NCI-H69 (cell line): ENCODE measurements at places on chromosomes 3 and 15.
A peak's percentile ranks its signal among the peaks of the same experiment; 100 is the strongest.

GRCh38 chr3:23916152-23916885 lies 471 bp downstream of the NKIRAS1 start:
- no peak for DNase-seq

DNA sequence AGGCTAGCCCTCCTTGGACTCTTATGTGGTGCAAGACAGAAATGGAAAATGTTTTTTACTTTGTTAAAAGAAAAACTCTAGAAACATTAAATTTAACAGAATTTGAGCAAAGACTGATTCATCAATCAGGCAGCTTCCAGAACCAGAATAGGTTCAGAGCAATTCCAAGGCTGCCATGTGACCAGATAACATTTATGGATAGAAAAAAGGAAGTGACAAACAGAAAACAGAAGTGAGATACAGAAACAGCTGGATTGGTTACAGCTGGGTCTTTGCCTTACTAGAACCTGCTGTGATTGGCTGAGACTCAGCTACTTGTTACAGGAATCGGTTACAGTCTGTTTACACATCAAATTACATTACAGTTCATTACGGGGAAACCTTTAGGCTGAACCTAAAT lies 22.5 kb upstream of the OTOL1 start:
- peak; percentile 6 for DNase-seq

DNA sequence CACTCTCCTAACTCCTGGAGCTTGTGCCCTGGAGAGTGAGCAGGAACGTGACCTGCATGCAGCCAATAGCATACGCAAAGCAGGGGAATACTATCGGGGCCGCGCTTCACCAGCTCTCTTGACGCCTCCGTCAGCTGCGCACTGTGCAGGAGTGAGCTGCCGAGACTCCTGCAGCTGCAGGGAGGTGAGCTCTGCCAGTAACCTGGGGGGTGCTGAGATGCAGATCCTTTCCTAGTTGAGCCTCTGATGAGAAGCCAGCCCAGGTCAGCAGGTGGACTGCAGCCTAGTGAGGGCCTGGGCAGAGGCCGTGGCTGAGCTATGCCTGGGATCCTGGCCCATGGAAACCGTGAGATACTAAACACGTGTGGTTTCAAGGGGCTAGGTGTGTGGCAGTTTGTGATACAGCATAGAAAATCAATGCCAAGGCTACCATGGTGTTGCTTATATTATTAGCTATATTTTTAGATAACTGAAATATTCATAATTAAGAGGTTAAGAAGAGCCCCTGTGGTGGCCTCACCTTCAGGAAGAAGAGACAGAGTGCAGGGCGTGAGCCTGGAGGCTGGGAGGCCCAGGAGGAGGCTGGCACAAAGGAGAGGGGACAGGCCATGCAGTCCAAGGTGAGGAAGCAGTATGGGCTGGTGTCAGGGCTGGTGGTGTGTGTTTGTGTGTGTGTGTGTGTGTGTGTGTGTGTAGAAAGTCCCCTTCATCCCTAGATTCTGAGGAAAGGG lies 5.9 kb upstream of the DNAJB8 start:
- no peak for DNase-seq

DNA sequence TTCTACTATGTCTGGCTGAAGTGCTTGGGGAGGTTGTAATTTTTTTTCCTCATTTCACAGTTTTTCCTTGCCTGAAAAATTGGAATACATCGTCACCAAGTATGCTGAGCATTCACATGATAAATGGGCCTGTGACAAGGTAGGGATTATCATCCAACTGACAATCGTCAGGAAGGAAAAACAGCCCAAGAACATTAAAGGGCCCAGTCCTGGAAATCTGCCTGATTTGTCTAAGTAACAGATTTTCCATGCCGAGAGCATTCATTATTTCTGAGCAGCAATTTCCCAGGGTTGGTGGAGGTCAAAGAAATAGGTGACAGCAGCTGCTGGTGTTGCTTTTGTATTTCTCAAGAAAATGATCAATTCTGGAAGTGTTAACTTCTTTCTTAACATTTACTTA lies 226.0 kb upstream of the CHRM5 start:
- no peak for DNase-seq

DNA sequence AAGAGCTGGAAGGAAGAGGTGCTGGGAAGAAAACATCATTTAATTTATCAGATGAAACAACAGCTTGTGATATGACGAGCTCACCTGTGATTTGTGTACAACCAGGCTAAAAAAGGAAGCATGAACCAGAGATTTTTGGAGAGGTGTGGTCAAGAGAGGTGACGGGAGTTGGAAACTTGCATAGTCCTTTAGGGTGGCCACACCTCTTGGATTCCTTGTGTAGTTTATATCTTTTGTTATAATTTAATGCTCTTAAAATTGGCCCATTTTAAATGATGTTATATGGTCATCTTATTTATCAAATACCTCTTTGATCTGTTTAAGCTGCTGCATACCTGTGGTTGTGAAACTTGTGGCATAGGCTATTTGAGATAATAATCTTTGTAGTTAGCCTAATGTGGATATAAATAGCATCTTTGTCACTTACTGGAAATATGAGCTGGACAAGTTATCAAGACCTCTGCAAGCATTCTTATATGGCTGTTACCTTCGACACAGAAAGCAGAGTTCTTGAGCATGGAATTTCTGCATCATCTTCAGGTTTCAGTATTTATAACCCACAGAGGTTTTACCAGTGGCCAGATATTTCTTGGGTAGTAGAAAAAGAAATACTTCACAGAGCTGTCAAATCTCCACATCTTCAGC lies 49.1 kb downstream of the IL1RAP start:
- DNase-seq = no peak

GRCh38 chr3:128395500-128396162 lies 71.1 kb downstream of the DNAJB8 start:
- no peak for DNase-seq

DNA sequence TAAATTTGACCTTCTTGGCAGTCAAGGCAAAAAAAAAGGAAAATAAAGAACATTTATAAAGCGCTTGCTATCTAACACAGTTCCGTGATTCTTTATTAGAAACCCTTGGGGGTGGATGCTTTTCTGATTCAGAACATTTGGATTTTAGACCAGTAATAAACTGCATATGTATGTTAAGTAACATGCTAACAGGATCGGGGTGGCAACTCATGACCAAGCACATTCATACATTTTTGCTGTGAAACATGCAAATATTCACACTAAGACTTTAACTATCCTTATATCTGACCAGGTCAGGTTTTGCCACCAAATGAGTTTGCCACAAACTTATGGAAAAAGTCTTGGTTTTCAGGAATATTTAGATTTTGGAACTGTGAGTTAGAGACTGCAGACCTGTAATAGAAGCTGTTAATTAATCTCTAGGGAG lies 30.4 kb upstream of the KLF13 start:
- DNase-seq = no peak

GRCh38 chr3:143217283-143217682 lies 97.7 kb downstream of the CHST2 start:
- peak; percentile 13 for DNase-seq

DNA sequence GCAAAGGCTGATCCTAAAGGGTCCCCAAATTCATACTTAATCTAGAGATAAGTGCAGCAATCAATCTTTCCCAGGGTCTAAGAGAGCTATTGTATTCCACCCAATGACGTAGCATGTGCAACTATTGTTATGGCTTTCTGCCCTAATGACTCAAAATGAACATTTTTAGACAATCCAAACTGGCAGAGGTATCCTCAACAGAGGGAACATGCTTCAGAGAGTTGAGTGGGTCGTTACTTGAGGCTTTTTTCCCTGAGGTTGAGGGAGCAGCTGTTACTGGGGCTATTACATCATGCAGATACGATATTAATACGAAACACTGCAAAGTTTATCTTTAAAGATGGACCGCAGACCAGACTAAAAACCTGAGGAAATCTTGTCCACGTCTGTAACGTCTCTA lies 278.3 kb upstream of the WNT5A start:
- no peak for DNase-seq

- no peak for DNase-seq
Observed at GRCh38 chr3:187946981-187947380, 201.7 kb upstream of the BCL6 start.

- DNase-seq = no peak
Observed at GRCh38 chr3:14528081-14528480, 12.1 kb downstream of the GRIP2 start.

GRCh38 chr3:125694761-125695294 lies 99.5 kb upstream of the OSBPL11 start:
- peak; percentile 2 for DNase-seq

- no peak for DNase-seq
Observed at GRCh38 chr15:63061975-63062374, 19.4 kb downstream of the TPM1 start.

GRCh38 chr3:69791919-69792399 lies 52.7 kb downstream of the MITF start:
- DNase-seq = no peak

GRCh38 chr3:51501833-51502561 lies 2.2 kb upstream of the DCAF1 start:
- DNase-seq = peak; percentile 59

DNA sequence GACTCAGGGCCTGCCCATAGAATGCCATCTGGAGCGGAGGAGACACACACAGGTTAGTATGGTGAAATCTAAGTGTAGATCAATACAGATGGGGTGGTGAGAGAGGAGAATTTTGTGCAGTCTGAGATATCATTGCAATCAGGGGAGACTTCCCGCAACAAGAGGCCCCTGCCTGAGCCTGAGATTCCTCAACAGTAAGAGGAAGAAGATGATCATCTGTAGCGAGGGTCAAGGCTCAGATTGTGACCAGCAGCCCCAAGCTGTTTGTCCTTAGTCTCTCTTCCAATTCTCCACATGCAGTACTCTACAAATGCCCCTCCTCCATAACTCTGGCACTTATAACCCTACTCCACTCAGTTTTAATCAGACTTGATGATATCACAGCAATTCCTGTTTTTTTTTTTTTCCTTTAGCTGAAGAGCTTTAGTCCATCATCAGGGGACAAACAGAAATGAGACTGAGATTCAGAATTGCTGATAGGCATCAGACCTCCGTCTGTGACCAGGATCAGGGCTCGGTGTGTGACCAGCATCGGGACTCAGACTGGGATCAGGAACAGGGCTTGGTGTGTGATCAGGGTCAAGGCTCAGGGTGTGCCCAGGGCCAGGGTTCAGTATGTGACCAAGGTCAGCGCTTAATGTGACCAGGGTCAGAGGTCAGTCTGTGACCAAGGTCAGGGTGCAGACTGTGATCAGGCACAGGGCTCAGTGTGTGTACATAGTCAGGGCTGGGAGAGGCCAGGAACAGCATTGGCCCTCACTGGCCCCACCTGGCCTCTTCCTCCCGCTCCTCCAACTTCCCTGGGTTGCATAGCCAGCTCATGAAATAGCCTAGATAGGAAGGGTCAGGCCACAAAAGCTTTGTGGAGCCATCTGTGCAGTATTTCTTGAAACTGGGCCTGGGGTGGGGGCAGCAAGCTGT lies 14.1 kb downstream of the LOXL1 start:
- DNase-seq = no peak

DNA sequence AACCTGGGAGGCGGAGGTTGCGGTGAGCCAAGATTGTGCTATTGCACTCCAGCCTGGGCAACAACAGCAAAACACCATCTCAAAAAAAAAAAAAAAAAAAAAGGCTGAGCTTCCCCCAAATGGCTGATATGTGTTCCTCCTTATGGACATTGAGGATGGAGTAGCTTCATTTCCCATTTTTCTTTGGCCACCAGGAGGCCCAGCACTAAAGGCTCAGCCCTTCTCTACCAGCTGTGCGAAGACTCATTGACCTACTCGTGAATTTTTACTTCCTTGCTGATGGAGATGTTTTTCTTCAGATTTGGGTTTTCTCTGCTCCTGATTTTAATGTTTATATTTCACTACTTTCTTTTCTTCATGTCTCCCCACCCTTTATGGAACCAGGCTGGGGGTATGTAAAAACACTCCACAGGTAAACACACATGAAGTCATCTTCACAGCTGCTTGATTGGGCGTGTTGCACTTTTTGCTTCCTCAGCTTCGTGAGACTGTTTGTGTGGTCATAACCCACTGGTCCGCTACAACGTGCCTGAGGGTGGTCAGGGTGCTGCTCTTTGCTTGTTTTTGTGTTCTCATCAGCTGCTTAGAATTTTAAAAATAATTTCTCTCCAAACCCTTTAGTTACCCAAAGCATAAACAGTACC lies 13.5 kb downstream of the SEMA4B start:
- no peak for DNase-seq

- peak; percentile 70 for DNase-seq
Observed at GRCh38 chr3:79086514-79086913, 681.3 kb downstream of the ROBO1 start.

GRCh38 chr3:158725348-158726011 lies 6.8 kb downstream of the RARRES1 start:
- no peak for DNase-seq

DNA sequence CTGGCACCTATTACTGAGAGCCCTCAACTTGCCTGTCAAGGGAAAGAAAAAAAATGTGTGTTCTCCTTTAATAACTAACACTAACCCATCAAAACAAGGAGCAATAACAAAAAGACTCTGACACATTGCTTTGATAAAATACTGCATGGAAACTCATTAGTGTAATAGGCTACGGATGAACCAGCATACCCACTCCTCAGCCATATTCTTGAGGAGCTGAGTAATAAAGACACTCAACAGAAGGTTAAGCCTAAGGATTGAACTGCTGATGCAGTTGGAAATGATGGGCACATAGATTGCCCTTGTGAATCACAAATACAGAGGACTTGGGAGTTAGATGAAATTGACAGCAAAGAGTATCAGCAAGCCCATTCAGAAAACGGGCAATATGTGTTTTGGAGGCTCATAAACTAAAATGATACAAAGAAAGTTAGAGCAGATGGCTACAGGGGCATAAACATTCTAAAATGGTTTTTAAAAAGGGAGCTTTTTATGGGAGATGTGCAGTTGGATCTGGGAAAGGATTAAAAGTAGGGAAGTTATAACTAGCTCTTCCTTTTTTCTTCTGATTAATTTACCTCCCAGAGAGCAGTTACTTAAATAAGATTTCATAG lies 447.6 kb upstream of the IL12A start:
- peak; percentile 75 for DNase-seq

DNA sequence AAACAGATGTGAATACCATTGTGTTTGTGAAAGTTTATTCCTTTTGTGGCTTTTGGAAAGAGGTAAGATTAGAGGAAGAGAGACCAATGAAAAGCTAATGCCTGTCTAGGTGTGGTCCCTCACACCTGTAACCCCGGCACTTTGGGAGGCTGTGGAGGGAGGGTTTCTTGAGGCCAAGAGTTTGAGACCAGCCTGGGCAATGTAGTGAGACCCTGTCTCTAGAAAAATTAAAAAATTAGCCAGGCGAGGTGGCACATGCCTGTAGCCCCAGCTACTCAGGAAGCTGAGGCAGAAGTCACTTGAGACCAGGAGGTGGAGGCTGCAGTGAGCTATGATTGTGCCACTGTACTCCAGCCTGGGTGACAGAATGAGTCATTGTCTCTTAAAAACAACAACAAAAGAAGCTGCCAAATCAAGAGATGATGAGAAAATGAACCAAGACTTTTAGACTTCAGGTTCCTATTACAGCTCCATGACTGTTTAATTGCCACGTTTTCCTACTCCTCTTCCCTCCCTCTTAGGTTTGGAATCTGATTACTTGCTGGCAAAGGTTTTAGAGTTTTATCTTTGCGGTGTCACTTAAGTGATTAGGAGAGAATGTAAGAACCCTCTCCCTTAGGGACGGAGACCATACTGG lies 68.7 kb downstream of the CGNL1 start:
- DNase-seq = peak; percentile 45

GRCh38 chr3:62803276-62803675 lies 71.9 kb downstream of the CADPS start:
- peak; percentile 27 for DNase-seq

- DNase-seq = no peak
Observed at GRCh38 chr15:31260646-31261265, 65.9 kb upstream of the KLF13 start.

- no peak for DNase-seq
Observed at GRCh38 chr15:73183071-73183470, 130.8 kb downstream of the NEO1 start.

- DNase-seq = no peak
Observed at GRCh38 chr3:4739289-4740236, 239.7 kb upstream of the BHLHE40 start.
